Astrocyte (in vitro differentiated cells and primary cell): ENCODE measurements at places on chromosomes 3 and 15. TPM values are rescaled to one million over a fixed set of nuclear protein-coding genes. Genes with fewer than 3 reads are reported as not detected.

- H3K4me1 ChIP-seq, result peaks cover 11% of the 10 kb centered on the region
- peak overlapping the region; percentile 76 for H3K4me3 ChIP-seq
- no peaks in the 10 kb centered on the region for H3K27me3 ChIP-seq
- no peak for DNase-seq
- H3K36me3 ChIP-seq, result no peaks in the 10 kb centered on the region
Measured at GRCh38 chr3:47161983-47162696, 1.8 kb downstream of the SETD2 start.

DNA sequence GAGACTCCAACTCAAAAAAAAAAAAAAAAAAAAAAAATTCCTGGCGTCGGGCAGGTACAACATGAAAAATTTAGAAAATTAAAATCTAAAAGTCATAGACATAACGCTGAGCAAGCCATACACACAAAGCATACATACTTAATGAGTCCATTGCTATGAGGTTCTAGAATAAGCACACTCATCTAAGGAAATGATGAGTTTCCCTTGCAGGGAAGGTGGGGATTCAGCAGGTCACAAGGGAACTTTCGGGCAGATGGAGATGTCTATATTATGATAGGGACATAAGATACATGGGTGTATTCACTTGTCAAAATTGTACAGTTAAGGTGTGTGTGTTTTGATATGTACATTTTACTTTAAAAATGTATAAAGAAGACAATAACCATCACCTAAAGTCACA lies 120.2 kb upstream of the LIPC start:
- H3K27ac ChIP-seq, result no peak overlapping the region
- H3K36me3 ChIP-seq, result no peaks in the 10 kb centered on the region
- H3K4me1 ChIP-seq, result peaks cover 16% of the 10 kb centered on the region

- no peaks in the 10 kb centered on the region for H3K4me1 ChIP-seq
- DNase-seq, result no peak
- H3K27me3 ChIP-seq, result no peaks in the 10 kb centered on the region
- H3K4me3 ChIP-seq, result no peak overlapping the region
Measured at GRCh38 chr15:38740206-38740605, 175.6 kb upstream of the RASGRP1 start.

DNA sequence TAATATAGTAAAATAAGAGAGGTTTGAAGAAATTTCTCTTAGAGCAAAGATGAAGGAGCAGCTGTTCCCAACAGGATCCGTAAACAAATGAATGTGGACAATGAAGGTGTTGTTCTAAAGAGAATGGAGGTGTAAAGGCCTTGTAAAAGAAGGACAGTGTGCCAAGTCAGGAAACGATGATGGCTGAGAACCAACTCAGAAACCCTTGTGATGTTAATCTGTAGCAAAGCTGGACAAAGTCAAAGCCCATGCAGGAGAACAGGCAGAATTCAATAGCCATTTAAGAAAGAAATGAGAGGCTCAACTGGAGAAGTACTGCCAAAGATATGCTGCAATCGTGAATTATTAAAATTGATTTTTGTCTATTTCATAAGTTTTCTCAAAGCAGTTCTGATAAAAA lies 192.2 kb downstream of the MBNL1 start:
- H3K27me3 ChIP-seq, result no peaks in the 10 kb centered on the region
- H3K27ac ChIP-seq, result no peak overlapping the region
- H3K36me3 ChIP-seq, result peaks cover 44% of the 10 kb centered on the region
- H3K4me3 ChIP-seq, result no peak overlapping the region

DNA sequence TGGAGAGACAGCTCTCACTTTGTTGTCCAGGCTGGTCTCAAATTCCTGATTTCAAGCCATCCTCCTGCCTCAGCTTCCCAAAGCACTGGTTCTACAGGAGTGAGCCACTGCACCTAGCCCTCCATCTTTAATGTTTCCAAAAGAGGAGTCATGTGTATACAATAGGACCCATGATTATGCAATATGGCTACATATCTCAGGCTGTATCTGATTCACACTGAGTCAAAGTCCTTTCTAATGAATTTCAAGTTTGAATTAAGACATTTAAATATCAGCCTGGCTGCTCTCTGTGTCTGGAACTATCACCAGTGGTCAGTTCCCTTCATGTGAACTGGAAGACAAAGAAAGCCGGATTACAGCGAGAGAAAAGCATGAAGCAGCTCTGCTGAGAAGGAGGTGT lies 90.5 kb downstream of the MINAR1 start:
- H3K27me3 ChIP-seq, result no peaks in the 10 kb centered on the region
- DNase-seq, result peak; percentile 18
- H3K4me1 ChIP-seq, result no peaks in the 10 kb centered on the region
- H3K4me3 ChIP-seq, result no peak overlapping the region
- H3K27ac ChIP-seq, result no peak overlapping the region
- no peaks in the 10 kb centered on the region for H3K36me3 ChIP-seq

GRCh38 chr3:43316783-43317460 lies 30.6 kb downstream of the SNRK start:
- no peaks in the 10 kb centered on the region for H3K36me3 ChIP-seq
- peaks cover 4% of the 10 kb centered on the region for H3K4me1 ChIP-seq
- H3K27ac ChIP-seq, result no peak overlapping the region
- no peak overlapping the region for H3K4me3 ChIP-seq
- peak; percentile 16 for DNase-seq
- H3K27me3 ChIP-seq, result no peaks in the 10 kb centered on the region

GRCh38 chr3:186194451-186194811 lies 85.5 kb upstream of the ETV5 start:
- H3K27me3 ChIP-seq, result peaks cover 60% of the 10 kb centered on the region
- no peak overlapping the region for H3K4me3 ChIP-seq
- H3K36me3 ChIP-seq, result no peaks in the 10 kb centered on the region
- H3K27ac ChIP-seq, result no peak overlapping the region

DNA sequence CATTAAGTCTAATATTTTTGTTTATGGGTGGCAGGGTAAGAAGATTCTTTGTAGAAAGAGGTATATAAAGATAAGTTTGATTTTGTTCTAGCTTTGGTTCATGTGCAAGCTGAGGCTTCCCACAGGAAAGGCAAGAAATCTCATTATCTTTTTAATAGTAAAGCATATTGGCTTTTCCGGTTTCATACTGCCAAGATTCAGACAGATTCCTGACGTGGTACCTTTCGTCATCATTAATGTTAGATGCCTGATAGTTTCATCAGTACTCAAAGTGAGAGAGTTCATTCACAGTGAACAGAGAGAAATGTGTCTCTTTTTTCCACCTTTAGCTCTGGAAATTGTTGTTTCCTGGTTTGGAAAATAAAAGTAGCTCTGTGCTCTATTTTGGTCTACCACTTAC lies 16.5 kb downstream of the TPM1 start:
- peak overlapping the region; percentile 37 for H3K27ac ChIP-seq
- DNase-seq, result no peak
- H3K27me3 ChIP-seq, result no peaks in the 10 kb centered on the region
- no peak overlapping the region for H3K4me3 ChIP-seq
- H3K36me3 ChIP-seq, result peaks cover 97% of the 10 kb centered on the region
- H3K4me1 ChIP-seq, result peaks cover 29% of the 10 kb centered on the region

- no peaks in the 10 kb centered on the region for H3K4me1 ChIP-seq
- peaks cover 41% of the 10 kb centered on the region for H3K36me3 ChIP-seq
- no peak overlapping the region for H3K27ac ChIP-seq
- no peak for DNase-seq
Measured at GRCh38 chr3:47083786-47084185, 80.1 kb downstream of the SETD2 start.

- H3K4me1 ChIP-seq, result no peaks in the 10 kb centered on the region
- no peak for DNase-seq
- H3K4me3 ChIP-seq, result no peak overlapping the region
- no peaks in the 10 kb centered on the region for H3K27me3 ChIP-seq
Measured at GRCh38 chr3:145188079-145188770, 972.8 kb downstream of the PLOD2 start.

- peaks cover 19% of the 10 kb centered on the region for H3K4me1 ChIP-seq
- H3K27me3 ChIP-seq, result no peaks in the 10 kb centered on the region
Measured at GRCh38 chr3:45611628-45612081, 17.1 kb downstream of the LIMD1 start.

DNA sequence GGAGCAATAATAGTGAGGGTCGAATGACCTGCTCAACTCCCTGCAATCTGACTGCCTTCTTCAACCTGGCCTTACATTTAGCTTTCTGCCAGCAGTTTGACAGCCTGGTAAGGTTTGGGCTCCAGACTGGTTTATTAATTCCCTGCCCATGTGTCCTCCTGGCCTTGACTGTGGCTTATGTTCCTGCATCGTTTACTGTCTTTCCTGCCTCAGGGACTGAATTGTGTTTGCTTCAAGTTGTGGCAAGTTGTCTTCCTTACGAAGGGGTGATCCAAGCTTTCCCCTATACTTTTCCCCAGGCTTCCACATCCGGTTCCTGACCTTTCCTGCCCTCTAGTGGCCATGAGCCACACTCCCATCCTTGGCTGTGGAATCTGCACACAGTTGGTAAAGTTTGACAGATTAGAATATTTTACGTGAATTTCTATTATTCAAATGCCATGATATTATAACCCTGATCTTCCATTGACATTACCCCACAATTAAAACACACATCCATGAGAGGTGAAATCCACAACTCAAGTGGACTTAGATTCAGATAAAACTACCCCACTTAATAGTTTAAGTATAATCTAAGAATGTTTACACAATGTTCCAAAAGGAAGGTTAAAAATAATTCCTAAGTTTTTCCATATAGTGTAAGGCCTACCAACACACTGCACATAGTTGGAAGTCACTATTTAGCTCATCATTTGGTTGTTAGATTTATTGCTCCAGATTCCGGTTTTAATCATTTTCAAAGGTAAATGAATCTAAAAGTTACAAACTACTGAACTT lies 95.7 kb downstream of the NEDD4 start:
- H3K27me3 ChIP-seq, result no peaks in the 10 kb centered on the region
- H3K4me1 ChIP-seq, result peaks cover 8% of the 10 kb centered on the region
- peak overlapping the region; percentile 57 for H3K27ac ChIP-seq
- peak; percentile 20 for DNase-seq
- H3K4me3 ChIP-seq, result no peak overlapping the region

GRCh38 chr3:50164984-50165909 lies 10.1 kb downstream of the SEMA3F start:
- no peak overlapping the region for H3K4me3 ChIP-seq
- DNase-seq, result peak; percentile 75
- H3K27me3 ChIP-seq, result no peaks in the 10 kb centered on the region
- peaks cover 56% of the 10 kb centered on the region for H3K4me1 ChIP-seq

DNA sequence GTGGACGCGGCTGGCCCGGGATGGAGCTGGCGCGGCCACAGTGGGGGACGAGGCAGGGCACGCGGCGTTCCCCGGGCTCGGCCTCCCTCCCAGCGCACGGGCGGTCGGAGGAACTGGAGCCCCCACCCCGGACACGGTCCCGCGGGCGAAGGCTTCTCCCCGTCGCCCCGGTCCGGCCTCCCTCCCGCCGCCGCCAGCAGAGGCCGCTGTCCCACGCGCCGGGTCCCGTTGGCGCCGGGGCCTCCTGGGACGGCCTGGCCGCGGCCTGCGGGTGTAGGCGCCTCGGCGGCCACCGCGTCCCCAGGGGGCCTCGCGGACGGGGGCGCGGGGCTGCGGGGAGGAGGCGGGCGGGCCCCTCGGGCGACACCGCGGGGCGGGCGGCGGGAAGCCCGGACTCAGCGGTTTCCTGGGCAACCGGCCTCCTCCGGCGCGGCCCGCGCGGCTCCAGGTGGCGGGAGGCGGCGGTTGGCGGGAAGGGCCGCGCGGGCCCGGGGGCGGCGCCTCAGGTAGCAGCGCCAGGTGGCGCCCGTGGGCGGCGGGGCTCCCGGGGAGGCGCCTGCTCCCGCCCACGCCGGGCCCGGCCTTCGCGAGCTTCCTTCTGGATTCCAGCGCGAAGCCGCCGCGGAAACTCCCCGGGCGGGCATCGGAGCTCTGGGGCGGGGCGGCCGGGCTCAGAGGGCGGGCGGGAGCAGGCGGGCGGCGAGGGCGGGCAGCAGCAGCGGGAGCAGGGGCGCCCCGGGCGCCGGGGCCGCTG lies 26.7 kb downstream of the MELTF start:
- H3K27ac ChIP-seq, result no peak overlapping the region
- no peaks in the 10 kb centered on the region for H3K36me3 ChIP-seq
- peak overlapping the region; percentile 49 for H3K4me3 ChIP-seq
- DNase-seq, result peak; percentile 34
- peaks cover 5% of the 10 kb centered on the region for H3K4me1 ChIP-seq

DNA sequence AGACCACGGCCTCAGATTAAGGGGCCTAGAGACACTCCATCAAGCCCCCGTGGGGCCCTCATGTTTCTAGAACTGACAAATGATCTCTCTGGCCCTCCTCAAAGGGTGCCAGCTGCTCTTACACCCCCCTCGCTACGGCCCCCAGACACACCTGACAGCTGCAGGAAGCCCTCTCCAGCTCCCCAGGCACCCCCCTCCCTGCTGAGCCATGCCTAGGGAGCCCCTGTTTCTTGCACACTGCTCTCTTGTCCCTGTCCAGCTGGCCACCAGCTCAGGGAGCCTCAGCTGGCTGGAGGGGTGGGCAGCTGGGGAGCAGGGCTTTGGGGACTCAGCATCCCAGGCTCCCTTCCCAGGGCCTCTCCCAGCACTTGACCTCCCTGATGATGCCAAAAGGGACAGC lies 14.8 kb downstream of the TNK2 start:
- H3K36me3 ChIP-seq, result no peaks in the 10 kb centered on the region
- H3K27ac ChIP-seq, result no peak overlapping the region
- H3K4me3 ChIP-seq, result no peak overlapping the region
- peaks cover 53% of the 10 kb centered on the region for H3K4me1 ChIP-seq
- no peak for DNase-seq
- H3K27me3 ChIP-seq, result no peaks in the 10 kb centered on the region

The CCR1 gene
- total RNA-seq, result 0.20 and 0.41 TPM in 2 replicates

The PLA2G4E gene
- total RNA-seq, result not detected in 2 replicates

The ARHGAP31 gene
- total RNA-seq, result 48.1 and 58.8 TPM in 2 replicates

The CASR gene
- total RNA-seq, result not detected in 2 replicates

The IL17RB gene
- total RNA-seq, result 0.16 TPM in 1 of 2 replicates, not detected in the other

The C3orf20 gene
- total RNA-seq, result 0.16 TPM in 1 of 2 replicates, not detected in the other

The MESP2 gene
- total RNA-seq, result not detected in 2 replicates
